Central memory CD8-positive, alpha-beta T cell (primary cell): ENCODE measurements at places on chromosomes 5 and 9.

DNA sequence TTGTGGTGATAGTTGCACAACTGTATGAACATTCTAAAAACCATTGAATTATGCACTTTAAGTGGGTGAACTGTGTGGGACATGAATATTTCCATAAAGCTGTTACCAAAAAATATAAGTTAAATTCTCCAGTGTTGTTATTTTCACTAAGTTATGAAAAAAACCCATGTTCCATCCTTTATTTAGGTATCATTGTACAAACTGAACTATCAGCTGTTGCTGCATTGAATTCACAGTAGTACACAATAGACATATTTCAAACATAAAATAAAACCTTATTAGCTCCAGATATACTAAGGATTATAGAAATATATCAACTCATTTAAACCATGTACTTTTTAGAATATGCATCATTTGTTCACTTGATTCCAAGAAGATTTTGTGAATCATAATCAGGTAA is 192.1 kb downstream of the COMMD10 start:
- no peak for DNase-seq

DNA sequence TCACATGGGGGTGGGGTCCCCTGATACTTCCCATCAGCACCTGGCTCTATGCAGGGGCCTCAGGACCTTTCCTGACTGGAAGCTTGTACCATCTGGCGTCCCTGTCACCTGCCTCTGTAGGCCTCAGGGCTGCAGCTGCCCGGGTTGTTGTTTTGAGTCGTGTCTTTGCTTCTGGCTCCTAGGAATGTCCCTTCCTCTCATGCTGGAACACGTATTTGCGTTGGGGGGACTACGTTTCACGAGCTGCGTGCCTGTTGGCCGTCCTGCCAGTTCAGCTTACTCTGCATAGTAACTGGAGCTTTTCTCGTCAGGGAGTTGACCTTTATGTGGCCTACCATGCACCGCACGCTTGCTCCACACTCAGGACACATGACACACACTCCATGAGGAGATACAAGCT is 54.9 kb upstream of the IRX4 start:
- no peak for DNase-seq

GRCh38 chr5:178086266-178086665 is 27.1 kb upstream of the N4BP3 start:
- DNase-seq, result no peak

- DNase-seq, result no peak
These were observed 43.7 kb downstream of the RGS3 start for GRCh38 chr9:113507256-113507655.

DNA sequence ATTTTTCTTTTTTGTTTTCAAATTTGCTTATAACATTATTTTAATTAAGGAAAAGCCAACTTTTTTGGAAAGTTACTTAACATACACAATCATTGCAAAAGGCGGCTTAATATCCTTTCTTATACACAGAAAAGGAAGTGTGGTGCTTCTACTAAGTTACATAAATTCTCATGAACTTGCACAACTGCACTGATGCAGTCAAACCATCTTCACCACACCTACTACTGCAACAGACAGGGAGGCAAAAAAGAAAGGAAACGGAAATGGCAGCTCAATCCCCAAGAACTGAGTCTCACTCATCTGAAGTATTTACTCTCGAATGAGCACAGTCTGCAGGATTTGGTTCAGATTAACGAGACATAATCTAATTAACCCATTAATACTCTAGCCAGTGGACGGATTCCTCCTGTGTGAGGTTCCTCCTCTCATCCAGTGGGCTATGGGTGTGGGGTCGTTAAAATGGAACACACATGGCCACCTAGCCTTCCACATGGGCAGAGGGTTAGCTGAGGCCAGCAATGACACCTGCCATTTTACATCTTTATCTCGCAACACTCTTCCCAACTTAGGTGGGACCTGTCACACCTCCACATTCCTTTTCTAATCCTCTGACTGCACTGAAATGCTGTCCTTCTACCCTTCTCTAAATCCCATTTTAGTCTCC is 30.0 kb downstream of the GOLM1 start:
- no peak for DNase-seq

GRCh38 chr9:114387680-114388356 is at the start of gene AKNA:
AKNA (minus strand) TSS chr9:114387982; CDS start chr9:114381333, 6,649 bp downstream.
- DNase-seq, result peak; percentile 84

DNA sequence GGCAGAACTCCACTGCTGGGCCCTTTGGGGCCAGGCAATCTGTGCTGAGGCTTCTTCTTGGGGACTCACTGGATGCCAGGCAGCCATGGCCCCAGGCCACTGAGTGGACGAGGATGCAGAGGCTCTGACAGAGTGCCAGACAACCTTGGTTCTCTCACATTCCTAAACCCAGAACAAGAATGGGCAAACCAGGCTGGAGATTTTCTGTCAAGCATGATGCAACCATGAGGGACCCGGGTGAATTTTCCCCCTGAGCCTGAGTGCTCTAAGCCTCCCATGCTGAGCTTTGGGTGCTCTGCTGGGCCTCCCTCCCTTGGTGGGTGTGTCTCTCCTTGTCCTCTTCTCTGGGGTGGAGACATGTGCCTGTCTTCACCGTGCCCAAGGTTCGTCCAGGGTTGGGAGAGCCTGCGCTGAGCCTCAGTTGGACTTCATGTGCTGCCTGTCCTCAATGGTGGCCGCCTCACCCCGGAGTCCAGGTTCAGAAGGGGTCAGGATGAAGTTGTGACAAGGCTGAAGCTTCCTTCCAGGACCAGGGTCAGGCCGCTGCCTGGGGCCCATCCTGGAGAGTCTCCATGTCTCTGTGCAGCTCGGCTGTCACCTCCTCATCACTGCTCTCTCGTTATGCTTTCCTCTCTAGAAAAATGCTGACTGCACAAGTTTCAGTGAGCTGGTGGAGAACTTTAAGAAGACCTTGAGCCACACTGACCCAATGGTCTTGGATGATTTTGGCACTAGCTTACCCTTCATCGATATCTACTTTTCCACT is 24.1 kb downstream of the PITX1 start:
- DNase-seq, result no peak

GRCh38 chr9:36064448-36065037 is 27.8 kb downstream of the RECK start:
- no peak for DNase-seq

- no peak for DNase-seq
These were observed 100.2 kb downstream of the RXRA start for GRCh38 chr9:134426436-134426835.

- no peak for DNase-seq
These were observed 23.3 kb upstream of the ARSB start for GRCh38 chr5:79008362-79008761.

GRCh38 chr9:91043056-91043810 is 241.6 kb downstream of the SYK start:
- no peak for DNase-seq

- DNase-seq, result no peak
These were observed 50.9 kb downstream of the KIAA1958 start for GRCh38 chr9:112537561-112537960.

DNA sequence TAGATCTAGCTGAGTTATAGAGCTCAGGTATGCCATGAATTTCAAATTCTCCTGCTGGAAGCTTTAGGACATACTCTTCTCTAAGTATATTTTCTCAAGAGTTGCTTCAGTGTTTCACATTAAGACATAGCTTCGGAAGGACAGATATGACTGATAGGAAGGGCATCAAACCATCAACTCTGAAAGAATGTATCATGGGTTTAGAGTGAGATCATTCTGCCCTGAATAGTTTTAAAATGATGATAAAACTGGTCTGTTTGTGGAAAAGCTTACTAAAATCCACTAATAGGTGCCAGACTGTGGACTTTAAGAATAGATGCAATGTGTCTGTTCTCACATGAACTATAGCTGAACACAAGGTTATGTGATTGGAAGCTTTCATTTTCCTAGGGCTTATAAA is 8.4 kb downstream of the SPEF2 start:
- DNase-seq, result no peak

- DNase-seq, result no peak
These were observed 220.0 kb upstream of the NR4A3 start for GRCh38 chr9:99601571-99602111.

DNA sequence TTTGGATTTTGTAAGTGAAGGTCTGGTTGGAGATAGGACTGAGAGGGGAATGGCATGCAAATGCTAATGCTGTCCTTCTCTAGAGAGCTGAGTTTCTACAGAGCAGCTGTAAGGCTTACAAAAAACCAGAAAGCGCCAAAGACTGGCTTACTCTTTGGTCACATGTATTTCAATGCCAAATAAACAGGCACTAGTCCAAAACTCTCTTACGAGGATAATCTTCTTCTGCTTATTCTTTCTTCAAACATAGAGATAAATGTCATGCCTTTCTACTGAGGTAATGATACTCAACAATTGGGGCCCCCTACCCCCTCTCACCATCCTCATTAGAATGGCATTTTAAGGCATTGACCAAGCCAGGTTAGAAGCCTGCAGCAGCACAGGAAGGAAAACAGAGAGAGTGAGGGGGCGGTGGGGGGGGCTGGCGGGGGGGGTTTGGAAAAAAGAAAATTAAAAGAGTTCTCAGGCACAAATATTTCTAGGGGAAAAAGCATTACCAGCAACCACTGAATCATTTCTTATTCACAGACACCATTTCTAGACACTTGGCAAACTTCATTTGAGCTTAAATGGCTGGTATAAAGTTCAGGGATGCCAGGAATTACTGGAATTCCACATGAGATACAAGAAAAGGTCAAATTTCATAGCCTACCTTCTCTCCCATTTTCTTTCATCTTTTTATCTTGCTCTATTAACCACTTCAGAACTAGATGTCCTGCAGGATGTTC is 34.0 kb downstream of the PUM3 start:
- no peak for DNase-seq

GRCh38 chr9:32248189-32248712 is 136.2 kb upstream of the ACO1 start:
- no peak for DNase-seq

DNA sequence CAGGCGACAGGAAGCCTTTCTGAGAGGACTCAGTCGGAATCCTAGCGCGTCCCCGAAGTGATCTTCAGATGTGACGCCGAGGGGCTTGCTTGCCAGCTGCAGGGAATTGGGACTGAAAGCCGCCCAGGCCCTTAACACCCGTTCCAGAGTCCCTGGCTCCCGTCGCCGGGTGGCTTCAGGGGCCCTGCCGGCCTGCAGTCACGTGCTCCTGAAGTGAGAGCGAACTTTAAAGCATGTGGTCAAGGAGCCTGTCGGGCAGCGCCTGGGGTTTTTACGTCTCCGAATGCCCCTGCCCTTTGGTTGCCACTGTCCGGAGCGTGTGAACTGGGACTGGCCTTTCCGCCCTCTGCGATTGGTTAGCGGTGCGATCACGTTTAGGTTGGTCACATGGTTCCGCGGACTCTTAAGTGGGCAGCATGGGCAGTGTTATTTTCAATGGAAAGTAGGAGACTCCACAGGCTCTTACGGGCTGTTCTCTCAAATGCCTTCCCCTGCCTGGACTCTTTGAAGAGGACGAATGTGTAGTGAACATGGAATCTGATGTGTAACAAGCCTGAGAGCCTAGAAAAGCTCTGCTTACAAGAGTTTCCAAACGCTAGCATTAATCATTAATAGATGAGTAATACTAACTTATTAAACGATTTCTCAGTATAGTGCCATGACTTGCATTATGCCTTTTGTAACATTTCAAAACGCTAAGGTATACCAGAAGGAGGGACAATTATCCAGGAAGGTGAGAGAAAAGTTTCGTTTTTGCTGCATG is 1.9 kb downstream of the VLDLR start:
- no peak for DNase-seq

DNA sequence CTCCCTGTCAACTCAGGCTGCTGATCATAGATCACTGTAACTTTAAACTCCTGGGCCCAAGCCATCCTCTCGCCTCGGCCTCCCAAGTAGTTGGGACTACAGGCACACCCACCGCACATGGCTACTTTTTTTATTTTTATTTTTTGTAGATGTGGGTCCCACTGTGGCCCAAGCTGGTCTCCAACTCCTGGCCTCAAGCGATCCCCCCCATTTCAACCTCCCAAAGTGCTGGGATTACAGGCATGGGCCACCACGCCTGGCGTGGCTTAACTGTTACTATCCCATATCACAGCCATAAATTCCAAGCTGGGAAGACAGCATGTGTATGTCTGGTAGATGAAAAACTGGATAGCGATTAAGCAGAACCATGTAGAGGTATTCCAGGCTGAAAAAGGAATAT is 1.0 kb downstream of the HDAC3 start:
- DNase-seq, result no peak

DNA sequence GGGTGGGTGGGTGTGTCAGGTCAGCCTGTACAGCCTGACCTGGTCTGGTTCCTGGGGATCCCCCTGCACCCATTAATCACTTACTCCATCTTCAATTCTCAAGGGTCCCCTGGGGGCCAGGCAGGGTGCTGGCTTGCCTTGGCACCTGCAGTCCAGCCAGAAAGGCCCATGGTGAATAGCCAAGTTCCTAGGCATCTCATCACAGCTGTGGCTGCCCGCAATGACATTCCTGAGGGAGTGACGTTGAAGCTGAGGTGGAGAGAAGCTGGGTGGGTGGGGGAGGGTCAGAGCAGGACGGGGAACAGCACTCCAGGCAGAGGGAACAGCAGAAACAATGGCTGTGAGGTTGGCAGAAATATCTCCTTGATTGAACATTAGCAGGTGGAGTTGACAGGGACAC is 10.6 kb downstream of the HMCN2 start:
- DNase-seq, result no peak

GRCh38 chr9:127119320-127119709 is 3.1 kb downstream of the ANGPTL2 start:
- DNase-seq, result no peak

GRCh38 chr5:1919750-1920149 is 37.0 kb upstream of the IRX4 start:
- DNase-seq, result no peak

DNA sequence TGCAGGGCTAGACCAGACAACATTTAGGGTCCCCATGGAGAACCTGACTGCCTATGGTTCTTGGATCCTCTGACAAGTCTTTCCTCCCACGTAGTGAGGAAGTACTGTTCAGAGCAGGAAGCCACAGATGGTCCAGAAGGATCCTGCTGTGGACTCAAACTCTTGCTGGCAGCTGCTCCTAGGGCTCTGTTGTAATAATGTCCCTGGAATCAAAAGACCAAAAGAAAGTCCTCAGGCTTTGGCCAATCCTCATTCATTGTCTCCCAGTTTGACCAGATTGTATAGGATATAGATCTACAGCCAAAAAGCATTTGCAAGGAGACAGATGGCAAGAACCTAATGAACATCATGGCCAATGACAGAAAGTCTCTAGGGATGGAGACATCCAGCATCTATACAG is 53.9 kb downstream of the SEMA6A start:
- DNase-seq, result no peak

GRCh38 chr9:121816449-121816817 is 165.0 kb downstream of the DAB2IP start:
- no peak for DNase-seq

GRCh38 chr5:93305984-93306383 is 275.0 kb downstream of the NR2F1-AS1 start:
- DNase-seq, result no peak
